Activated T-helper 1 cell treated with anti-CD3 and anti-CD28 coated beads, Interleukin-12 subunit alpha, Interleukin-12 subunit beta, Interleukin-2, Interleukin-4 antibody, amounts not matched to agents 30 ng/mL and 10 ng/mL and 1 ng/mL, durations not matched to agents 14 hours and 24 hours and 36 hours (primary cell): ENCODE measurements at places on chromosomes 12 and 14.

DNA sequence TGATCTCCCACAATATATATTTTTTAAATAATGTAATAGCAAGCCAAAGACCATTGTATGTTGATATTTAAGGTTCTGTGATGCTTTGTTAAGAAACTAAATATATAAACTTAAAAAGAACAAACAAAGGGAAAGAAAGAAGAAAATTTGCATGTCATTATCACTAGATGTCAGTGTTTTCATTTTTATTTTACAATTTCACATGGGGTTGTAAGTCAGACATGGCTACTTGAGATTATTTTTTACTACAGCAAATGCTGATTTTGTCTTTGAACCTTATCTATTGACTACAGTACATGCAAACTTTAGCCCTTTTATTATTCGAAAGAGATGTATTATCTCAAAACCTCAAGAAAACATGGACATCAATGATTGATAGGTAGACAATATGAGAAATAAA lies 36.1 kb downstream of the SLCO1C1 start:
- no peak for DNase-seq

- DNase-seq = no peak
These were observed 70.2 kb upstream of the SLC38A2 start for GRCh38 chr12:46442738-46443137.

- no peak for DNase-seq
These were observed 5.7 kb upstream of the DNAAF2 start for GRCh38 chr14:49640540-49641417.

- no peak for DNase-seq
These were observed 74.6 kb upstream of the PARP11 start for GRCh38 chr12:3947781-3948180.

- DNase-seq = no peak
These were observed 1.1 kb downstream of the SCN8A start for GRCh38 chr12:51592034-51592705.

DNA sequence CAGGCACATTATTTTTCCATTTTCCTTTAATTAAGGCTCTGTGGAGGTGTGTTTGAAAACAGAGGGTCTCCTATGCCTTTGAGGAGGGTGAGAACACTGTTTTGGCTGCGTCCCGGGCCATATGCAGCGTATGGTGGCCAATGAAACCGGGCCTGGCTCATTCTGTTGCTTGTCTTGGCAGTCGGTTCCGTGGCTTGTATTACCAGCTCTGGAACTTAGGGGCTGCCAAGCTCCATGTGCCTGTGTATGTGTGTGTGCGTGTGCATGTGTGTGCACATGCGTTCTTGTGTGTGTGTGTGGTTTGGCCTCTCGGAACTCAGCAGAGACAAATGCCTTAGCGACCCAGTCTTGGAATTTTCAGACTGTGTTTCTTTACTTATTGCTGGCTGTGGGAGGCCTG lies 2.7 kb downstream of the JDP2 start:
- DNase-seq = no peak

DNA sequence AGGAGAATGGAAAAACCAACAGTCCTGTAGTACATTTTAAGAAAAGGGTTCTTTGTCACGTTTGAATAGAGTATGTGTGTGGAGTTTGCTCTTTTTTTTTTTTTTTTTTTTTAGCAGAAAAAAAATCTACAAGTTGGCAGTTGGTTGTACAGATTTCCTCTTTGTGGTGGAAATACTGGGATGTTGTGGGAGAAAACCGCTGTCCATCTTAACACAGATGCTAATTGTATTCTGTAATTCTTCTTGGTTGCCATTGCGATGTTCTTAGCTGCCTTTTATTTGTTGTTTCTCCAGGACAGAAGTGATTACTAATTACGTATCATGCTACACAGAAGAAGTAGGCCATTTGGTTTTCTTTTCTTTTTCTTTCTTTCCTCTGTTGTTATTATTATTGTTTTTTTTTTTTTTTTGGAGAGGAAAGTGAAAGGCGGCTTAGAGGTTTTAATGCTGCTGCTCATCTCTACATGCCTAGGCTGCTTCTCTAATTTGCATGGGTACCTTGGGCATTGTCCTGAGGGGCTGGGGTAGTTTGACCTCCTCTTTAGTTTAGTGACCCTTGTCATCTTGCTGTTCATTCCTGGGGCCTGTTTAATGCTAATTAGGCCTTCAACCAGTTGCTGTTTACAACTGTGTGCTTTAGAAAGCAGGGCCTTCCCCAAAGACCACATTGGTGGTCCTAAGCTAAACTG lies 94.7 kb downstream of the TMTC2 start:
- DNase-seq = no peak

DNA sequence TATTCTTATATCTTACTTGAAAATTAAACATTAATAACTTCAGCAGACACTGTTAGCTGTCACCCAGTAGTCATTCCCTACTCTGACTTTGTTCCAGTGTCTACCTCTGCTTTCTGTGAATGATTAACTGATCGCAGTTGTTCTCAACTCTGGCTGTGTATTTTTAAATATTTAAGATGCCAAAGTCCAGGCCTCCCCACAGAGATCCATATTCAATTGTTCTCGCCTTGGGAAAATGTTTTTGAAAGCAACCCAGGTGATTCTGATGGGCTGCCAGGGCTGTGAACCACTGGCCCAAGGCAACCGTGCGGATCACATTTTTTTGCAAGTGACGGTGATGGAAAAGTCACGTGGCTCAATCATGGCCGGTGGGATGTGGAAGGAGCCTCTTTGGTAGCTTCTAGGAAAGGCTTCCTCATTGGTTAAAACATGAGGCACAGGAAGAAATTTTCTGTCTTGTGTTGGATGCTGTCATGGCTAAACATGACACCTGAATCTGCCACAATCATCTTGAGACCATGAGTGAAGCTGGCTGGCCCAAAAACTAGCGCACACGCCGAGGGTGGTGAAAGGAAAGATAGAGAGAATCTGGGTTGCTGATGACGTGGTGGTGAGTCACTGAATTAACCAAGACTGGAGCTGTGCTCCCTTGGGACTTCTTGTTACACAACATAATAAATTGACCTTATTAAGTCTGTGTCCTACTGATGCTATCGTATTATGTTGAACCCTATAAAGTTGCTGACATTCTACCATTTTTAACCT lies 37.2 kb downstream of the RDH12 start:
- DNase-seq = no peak

DNA sequence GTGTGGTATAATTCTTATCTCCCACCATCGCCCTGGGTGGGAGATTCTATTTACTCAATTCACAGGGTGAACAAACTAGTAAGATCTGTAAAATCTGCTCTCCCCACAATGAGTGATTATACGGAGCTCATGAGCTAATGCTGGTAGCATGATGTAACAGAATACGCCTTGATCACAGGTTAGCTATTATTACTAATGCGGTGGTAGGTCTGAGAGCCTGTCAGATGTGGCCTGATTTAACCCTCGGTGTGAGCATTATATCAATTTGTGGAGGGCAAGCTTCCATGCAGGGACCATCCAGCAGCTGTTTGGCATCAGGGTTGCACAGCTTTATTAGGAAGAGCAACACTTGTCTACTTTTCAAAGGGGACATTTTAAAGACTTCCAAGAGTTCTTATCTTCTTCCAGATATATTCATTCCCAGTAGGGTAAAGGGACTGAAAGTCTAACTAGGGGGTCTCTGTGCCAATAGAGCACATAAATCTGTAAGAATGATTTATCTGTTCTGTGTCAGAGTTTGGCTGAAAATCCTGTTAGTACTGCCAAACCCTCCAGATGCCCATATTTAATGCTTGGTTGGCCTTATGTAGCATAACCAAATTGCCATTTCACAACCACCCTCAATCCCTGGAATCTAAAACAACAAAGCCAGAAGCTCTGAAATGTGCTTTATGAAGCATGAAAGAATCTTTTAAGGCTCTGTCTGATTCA lies 18.7 kb downstream of the TSHR start:
- DNase-seq = no peak

DNA sequence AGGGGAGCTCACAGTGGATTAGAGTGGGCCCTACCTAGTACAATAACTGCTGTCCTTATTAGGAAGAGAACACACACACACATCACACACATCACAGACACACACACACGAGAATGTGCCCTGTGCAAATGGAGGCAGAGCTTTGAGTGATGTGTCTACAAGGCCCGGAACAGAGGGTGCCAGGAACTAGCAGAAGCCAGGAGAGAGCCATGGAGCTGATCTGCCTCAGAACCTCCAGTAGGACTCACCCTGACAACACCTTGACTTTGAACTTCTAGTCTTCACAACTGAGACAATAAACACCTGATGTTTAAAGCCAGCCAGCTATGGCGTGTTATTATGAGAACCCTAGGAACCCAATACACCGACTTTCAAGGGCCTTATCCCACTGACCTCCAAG lies 29.7 kb upstream of the FKBP4 start:
- DNase-seq = no peak

DNA sequence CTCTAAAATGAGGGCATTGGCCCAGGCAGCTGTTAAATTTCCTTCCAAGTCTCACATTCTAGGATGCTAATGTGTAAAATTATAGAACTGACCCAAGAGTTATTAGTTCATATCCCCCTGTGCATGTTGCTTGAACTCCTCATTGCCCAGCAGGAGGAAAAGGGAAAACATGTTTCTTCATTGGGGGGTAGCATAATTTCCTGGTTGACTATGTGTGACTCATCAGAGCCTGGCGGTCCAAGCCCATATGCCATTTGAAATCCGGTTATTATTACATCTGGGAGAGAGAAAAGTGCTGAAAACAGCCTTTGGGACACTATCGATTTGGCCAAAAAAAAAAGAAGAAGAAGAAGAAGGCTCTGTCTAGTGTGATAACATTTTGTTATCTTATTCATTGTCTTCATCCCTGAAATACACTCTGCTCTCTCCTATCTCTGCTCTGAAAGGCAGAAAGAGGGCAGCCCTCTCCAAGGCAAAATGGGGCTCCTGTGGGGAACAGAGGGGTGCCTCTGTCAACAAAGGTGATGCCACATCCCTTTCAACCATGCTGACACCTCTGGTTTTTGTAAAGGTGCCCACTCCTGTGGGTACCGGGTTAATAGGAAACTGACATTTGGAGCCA lies 114.2 kb downstream of the DAD1 start:
- no peak for DNase-seq

DNA sequence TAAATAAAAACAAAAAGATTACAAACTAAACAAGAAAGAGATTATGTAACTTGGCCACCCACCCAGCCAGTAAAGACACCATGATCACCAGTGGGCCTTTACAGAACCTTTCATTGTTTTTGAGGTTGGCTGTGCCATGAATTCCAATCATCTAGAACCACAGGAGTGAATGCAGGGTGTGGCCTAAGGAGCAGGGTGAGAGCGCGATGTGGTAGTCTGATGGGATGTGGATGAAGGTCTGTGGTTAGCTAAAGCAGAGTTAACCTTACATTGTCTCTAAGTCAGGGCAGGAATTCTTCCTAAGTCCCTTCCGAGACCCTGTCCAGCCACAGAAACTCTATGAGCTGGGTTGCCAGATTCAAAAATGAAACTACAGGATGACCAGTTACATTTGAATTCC lies 54.0 kb upstream of the CDKN3 start:
- no peak for DNase-seq

GRCh38 chr12:56626701-56627100 lies 3.4 kb downstream of the BAZ2A start:
- no peak for DNase-seq

- DNase-seq = no peak
These were observed 31.5 kb downstream of the PHETA1 start for GRCh38 chr12:111337371-111337770.

GRCh38 chr14:77955816-77956484 lies 156.0 kb downstream of the ADCK1 start:
- no peak for DNase-seq

- DNase-seq = no peak
These were observed 43.7 kb downstream of the CCDC59 start for GRCh38 chr12:82314406-82314892.

DNA sequence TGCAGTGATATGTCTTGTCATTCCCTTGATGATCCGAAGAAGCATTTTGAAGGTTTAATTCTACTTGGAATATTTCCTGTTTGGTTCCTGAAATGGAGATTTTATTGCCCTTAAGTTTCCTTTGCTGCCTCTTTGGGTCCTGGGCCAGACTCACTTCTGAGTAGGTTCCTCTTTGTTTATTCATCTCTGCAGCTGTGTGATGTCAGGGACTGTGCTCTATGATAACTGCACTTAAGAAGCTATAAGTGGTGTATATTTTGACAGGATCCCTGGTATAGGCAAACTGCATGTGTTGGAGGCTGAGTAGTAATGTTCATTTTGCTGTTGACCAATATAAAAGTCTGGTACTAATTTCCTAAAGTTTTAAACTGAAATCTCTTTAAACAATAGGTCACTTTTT lies at the start of gene KLRC4:
TSS of gene KLRC4 (minus strand) at position 366 of the 400 bp plus-strand sequence. CDS start at position 184, 182 bp downstream.
- DNase-seq = no peak

DNA sequence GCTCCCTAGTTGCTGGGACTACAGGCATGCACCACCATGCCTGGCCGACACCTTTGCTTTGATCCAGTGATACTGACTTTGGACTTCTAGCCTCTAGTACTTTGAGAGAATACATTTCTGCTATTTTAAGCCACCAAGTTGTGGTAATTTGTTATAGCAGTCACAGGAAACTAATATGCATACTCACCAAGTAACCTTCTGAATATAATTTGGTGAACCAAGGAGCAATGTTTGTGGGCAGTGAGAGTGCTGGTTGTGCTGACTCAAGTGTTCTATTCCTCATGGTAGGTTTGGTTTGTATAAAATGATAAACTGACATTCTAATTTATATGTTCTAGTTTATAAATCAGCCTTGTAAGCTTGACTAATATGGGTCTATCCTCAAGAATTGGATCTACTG lies 42.4 kb upstream of the MMP19 start:
- DNase-seq = no peak

GRCh38 chr12:119222222-119222951 lies 43.7 kb downstream of the HSPB8 start:
- DNase-seq = no peak

DNA sequence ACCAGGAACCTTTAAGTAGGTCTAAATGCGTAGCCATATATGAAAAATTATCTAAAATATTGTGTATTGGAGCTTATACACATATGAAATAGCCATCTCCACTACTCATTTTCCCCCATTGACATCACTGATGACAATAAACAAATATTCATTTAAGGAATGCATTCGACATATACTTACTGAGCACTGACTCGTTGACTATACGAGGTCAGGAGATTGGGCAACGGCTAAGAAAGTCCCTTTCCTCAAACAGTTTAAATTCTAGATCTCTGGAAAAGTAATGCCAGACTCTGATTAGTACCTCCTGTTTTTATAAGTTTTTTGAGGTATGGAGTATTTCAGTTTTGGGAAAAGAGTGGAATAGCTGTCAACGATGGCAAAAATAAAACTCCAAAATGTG lies 139.4 kb upstream of the DIO2 start:
- DNase-seq = no peak
